Stromal cell of bone marrow (primary cell): ENCODE measurements at places on chromosomes 11 and 22.

DNA sequence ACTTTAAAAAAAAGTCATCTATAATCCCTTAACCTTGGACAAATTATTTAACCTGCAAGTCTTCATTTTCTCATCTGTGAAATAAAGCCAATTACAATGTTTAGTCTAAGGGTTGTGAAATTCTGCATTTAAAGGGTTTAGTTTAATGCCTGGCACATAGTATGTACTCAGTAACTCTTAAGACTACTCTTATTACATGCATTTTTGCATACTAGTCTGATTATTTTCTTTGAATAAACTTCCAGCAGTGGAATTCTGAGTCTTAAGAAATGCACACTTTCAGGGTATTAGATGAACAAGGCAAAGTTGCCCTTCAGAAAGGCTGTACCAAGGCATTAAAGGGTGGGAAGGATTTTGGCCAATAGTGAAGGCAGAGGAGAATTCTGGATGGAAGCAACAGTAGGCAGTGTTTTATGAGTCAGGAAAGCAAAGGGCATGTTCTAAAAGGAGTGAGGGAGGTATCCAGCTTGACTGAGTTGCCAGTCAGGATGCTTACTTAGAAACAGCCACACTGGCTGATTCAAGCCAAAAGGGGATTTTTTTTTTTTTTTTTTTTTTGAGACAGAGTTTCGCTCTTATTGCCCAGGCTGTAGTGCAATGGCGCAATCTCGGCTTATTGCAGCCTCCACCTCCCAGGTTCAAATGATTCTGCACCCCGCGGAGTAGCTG is 50.5 kb downstream of the SWAP70 start:
- DNase-seq, result no peak

- no peak for DNase-seq
Measured at GRCh38 chr22:20763630-20764470, 10.1 kb upstream of the SERPIND1 start.

- DNase-seq, result no peak
Measured at GRCh38 chr11:61290905-61291690, 4.0 kb downstream of the VWCE start.

- DNase-seq, result no peak
Measured at GRCh38 chr11:70948855-70949531, 303.4 kb downstream of the SHANK2 start.

- DNase-seq, result no peak
Measured at GRCh38 chr11:80718611-80719291, 1277.9 kb upstream of the TENM4 start.

GRCh38 chr11:17927681-17928343 is 85.0 kb downstream of the SERGEF start:
- peak; percentile 59 for DNase-seq

- no peak for DNase-seq
Measured at GRCh38 chr11:45368697-45369096, 82.6 kb upstream of the SYT13 start.

GRCh38 chr11:61174949-61175348 is 13.7 kb upstream of the VPS37C start:
- no peak for DNase-seq

- no peak for DNase-seq
Measured at GRCh38 chr11:6892400-6892799, at the start of gene OR2D2. Gene OR2D2, minus strand, starts transcription at chr11:6892500. Its CDS starts 0 bp downstream, at chr11:6892500.

DNA sequence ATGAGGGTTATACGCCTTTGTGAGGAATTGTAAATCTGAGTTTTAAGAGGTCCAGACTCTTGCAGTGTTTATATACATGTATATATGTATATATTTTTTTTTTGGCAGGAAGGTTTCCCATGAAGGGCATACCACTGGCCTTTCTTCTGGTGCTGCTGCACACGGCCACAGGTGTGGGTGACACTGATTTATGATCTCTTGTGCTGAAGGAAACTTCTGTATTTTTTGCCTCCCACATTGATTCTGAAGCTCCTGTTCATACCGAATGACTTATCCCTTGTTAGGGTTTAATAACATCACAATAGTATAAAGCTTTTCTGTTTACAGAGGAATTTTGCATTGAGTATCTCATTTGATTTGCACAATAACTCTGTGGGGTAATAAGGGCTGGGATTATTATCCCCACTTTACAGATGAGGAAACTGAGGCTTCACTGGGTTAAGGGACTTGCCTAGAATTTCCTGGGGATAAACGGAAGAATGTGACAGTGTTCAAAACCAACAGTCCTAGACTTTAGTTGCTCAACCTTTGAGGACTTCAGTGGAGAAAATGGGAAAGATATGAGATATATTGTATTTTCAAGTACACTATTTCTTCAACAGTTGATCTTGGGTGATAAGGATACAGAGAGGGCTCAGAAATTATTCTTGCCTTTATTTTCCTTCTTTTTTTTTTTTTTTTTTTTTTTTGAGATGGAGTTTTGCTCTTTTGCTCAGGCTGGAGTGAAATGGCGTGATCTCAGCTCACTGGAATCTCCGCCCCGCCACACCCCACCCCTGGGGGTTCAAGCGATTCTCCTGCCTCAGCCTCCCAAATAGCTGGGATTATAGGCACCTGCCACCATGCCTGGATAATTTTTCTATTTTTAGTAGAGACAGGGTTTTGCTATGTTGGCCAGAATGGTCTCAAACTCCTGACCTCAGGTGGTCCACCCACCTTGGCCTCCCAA is 70.1 kb downstream of the MICAL2 start:
- no peak for DNase-seq

DNA sequence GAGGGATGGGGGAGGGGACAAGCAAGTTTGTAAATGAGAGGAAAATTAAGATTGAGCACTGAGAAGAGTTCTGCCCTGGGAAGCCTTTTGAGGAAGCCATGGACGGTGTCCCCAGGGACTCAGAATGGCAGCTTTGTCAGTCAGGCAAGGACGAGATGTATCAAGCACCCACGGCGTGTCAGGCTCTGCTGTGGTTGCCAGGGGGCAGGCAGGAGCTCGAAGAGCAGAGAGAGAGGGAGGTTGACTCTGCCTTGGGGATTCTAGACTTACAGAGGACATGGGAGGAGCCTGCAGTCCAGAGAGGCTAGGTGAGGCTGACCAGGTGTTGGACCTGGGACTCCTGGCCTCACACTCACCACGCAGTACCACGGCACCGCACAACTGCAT is 29.1 kb upstream of the SYT7 start:
- DNase-seq, result no peak

DNA sequence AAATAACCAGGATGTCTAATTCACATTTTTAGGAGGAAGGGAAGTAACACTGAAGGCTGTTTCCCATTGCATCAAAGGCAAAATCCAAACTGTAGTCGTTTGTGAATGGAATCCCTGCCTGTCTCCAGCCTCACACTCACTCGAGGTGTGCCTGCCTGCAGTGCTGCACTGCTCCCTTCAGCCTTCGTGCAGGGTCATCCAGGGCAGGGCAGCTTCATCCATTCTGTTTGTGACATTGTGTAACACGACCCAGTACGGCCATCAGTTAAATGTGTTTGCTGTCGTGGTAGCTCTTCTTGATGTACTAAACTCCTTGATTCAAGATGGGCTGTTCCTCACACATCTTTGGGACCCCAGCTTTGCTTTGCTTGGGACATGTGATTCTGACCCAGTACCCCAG is 34.3 kb downstream of the LDLRAD3 start:
- DNase-seq, result no peak

- no peak for DNase-seq
Measured at GRCh38 chr11:124868331-124869274, 3.4 kb downstream of the ROBO3 start.

- DNase-seq, result no peak
Measured at GRCh38 chr22:43860831-43861230, 1.5 kb downstream of the SULT4A1 start.

DNA sequence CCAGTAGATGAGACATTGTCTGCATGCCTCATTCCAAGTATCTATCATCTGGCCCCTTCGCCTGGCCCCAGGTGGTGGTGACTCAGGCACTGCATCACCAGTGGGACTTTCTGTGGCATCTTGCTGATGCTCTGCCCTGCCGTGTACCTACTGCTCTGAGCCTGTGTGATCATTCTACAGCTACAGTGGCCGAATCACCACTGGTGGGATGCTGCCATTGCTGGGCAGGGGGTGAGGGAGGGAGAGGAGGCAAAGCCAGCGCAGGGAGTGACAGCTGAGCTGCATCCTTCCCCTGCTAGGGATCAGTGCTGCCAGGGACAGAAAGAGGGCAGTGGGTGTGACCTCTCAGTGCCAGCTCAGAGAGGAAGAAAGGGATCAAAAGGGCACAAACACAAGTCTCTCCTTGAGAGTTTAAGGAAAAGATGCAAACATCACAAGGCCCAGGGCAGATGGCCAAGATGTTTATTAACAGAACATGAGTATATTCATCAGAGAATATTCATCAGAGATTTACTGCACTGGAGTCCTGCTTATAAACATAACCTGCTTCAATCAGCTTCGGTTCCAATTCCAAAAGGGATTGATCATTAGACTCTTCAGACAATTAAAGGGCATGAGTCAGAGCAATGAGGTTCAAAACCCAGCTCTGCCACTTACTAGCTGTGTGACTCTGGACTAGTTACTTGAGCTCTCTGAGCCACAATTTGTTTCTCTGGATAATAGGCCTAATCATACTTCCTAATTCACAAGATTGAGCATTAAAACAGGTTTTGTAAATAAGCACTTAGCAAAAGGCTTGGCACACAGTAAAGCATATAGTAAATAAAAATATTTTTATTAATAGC is 109.8 kb downstream of the NAT10 start:
- DNase-seq, result peak; percentile 45

- no peak for DNase-seq
Measured at GRCh38 chr22:21726650-21727049, 8.9 kb downstream of the YPEL1 start.

GRCh38 chr22:27970596-27971220 is 51.7 kb upstream of the PITPNB start:
- no peak for DNase-seq

DNA sequence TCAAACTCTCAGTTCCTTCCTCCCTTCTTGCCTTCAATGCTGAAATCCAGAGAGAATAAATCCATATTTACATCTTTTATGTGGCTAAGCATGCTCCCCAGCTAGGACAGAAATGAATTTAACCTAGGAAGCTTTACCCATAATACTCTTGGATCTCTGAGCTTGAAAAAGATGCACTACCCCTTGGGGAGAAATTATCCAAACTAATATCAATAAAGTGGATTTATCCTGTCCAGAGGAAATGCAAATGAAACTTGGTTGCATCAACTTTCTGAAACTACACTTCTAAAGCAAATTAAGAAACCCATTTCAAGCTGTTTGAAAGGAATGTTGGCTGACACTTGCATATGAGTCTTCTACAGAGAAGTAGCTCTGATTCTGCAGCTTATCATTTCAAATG is 347.9 kb downstream of the TTC28 start:
- no peak for DNase-seq

DNA sequence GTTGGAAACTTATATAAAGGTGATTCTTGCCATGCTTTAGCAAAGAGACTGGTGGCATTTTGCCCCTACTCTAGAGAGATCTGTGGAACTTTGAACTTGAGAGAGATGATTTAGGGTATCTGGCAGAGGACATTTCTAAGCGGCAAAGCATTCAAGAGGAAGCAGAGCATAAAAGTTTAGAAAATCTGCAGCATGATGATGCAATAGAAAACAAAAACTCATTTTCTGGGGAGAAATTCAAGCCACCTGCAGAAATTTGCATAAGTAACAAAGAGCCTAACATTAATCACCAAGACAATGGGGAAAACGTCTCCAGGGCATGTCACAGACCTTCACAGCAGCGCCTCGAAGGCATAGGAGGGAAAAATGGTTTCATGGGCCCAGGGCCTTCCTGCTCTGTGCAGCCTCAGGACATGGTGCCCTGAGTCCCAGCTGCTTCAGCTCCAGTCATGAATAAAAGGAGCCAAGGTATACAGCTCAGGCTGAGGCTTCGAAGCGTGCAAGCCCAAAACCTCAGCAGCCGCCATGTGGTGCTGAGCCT is 83.4 kb downstream of the MRTFA start:
- no peak for DNase-seq

- no peak for DNase-seq
Measured at GRCh38 chr11:47035108-47035507, 98.5 kb downstream of the CSTPP1 start.

GRCh38 chr11:122307476-122308035 is 191.5 kb upstream of the BLID start:
- no peak for DNase-seq

DNA sequence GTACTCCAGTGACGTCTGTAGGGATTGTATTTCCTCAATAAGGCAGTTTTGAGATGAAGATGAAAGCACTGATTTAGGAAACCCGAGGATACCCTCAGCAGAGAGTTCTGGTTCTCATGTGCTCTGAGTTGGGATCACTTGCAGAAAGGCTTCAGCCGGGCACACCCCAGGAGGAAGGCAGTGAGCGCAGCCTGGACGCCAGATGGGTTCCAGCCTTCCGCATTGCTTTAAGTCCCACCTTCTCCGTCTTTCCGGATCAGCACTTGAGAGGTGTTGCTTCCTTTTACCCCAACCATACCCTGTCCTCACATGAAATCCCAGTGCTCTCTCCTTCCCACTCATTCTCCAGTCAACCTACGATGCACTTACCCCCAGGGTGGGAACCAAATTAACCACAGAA is 239.5 kb upstream of the CADM1 start:
- DNase-seq, result no peak

GRCh38 chr11:107043242-107044006 is 25.1 kb upstream of the GUCY1A2 start:
- peak; percentile 91 for DNase-seq

GRCh38 chr22:25395468-25395867 is 169.0 kb upstream of the GRK3 start:
- DNase-seq, result no peak

GRCh38 chr11:69938206-69938605 is 119.0 kb upstream of the FGF3 start:
- DNase-seq, result no peak

DNA sequence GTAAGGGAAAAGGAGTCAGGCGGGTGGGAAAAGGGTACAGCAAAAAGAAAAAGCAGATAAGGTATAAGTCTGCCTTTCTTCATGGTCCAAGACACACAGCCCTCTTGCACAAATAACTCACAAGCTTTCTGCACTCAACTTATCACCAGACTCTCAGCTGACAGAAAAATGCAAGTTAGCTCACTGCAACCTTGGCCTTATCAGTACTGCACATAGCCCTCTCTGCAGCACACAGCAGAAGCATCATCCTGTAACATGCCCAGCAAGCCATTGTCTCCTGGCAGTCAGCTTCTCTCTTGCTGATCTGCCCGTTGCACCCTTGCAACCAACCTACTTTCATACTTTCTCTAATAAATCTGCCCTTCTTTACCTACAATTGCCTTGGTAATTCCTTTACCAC is 5.8 kb downstream of the ZBTB44 start:
- DNase-seq, result no peak

GRCh38 chr11:120882175-120882574 is 141.7 kb upstream of the TBCEL start:
- DNase-seq, result no peak

DNA sequence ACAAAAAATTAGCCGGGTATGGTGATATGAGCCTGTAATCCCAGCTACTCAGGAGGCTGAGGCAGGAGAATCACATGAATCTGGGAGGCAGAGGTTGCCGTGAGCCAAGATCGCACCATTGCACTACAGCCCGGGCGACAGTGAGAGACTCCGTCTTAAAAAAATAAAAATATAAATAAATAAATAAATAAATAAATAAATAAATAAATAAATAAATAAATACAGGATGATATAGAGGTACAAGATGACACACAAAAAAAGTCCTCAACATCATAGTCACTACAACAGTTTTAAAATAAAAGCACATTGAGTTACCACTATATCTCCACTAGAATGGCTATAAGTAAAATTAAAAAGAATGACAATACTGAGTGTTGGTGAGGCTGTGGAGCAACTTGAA is 97.8 kb downstream of the ALX4 start:
- DNase-seq, result no peak

GRCh38 chr11:72295471-72295870 is 51.5 kb upstream of the PHOX2A start:
- no peak for DNase-seq

GRCh38 chr11:78533399-78533798 is 41.3 kb downstream of the NARS2 start:
- no peak for DNase-seq
